Left ventricle myocardium superior (tissue), 1 donor: ENCODE measurements at places on chromosomes 2 and 18. TPM values are rescaled to one million over a fixed set of nuclear protein-coding genes. Genes with fewer than 3 reads are reported as not detected.

The ABCG5 gene
- total RNA-seq, result not detected

The LANCL1 gene
- total RNA-seq, result 57.8 TPM

DNA sequence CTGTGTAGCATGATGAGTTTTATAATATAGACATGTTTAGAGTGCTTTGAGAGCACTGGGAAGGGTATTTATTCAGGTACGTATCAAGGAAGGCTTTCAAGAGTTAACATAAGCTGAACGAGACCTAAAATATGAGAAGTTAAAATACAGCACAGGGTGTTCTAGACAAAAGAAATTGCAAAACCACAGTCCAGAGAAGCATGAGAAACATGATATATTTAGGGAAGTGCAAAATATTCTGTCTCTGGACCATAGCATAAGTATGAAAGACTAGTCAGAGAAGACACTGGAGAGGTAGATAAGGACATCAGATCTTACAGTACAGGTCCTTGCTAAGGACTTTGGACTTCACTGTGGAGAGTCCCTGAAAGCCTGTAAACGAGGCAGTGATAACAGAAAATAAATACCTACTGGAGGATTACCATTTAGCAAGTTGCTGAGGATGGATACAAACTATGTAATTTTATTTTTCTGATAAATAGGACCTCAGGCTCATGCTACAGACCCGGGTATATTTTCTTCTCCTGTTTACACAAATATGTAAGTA lies 43.7 kb downstream of the FSIP2 start:
- DNase-seq, result no peak

DNA sequence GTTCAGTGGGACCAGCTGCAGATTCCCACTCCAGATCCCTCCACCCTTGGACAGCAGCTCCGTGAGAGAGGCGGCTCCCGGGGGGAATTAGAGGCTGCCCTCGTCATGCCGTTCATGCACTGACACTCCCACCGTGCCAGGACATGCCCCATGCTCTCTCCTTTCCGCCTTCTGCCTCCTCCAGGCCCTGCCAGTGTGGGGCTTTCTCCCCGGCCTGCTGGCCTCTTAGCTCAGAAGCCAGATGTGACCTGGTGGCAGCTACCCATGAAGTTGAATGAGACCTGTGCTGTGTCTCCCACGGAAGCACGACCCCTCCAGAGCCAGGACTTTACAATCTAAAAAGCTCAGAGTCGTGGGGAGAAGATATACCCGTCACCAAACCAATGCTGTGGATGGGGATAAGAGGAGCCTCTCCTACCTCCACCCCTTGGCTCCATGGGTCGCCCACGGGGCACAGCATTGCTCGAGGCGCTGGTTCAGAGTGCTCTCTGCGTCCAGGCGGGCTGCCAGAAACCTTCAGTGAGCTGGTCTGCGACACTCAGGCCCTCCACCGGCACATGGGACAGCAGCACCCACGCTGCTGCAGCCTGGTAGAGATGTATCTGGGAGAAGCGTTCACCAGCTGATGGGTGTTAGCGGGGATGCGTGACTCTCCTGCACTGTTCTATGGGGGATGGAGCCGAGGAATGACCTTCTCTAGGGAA lies 111.0 kb upstream of the GPC1 start:
- DNase-seq, result peak; percentile 63

DNA sequence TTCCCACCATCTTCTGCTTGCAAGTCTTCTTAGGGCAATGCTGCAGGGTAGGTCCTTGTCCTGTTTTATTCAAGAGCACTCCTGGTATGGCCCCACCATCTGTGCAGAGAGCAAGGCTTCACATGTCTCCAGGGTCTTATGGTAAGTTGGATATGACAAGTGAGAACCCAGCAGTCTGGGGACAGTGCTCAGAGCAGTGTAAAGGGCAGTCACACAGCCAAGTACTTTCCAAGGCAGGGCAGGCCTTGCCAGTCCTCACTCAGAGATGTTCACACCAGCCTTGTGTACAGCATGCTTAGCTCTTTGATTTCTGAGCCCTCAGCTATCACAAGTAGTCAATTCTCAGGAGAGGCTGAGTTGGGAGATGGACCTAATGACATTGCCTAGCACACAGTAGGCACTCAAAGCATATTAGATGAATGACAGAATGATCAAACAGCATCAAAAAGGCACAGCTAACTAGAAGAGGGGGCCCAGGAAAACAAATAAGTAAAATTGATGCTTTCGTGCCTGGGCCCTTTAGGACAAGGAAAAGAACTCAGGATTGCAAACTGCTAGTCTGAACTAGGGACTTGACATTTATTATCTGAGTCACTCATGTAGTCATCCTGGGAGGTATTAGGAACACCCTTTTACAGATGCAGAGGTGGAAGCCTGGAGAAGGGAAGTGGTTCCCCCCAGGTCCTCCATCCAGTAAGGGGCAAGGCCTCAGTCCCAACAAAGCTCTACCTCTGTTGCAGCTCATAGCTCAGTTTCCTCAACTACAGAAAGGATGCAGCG lies 86.7 kb upstream of the CTAGE1 start:
- no peak for DNase-seq
